ENCODE measurements at places on chromosomes 12 and 14.

GRCh38 chr12:13000925-13001774, 1.1 kb upstream of the HEBP1 start:
- DNase-seq: peak; percentile 87

- peak; percentile 31 for DNase-seq
Observed at GRCh38 chr14:24436355-24437019, 6.1 kb downstream of the SDR39U1 start.

DNA sequence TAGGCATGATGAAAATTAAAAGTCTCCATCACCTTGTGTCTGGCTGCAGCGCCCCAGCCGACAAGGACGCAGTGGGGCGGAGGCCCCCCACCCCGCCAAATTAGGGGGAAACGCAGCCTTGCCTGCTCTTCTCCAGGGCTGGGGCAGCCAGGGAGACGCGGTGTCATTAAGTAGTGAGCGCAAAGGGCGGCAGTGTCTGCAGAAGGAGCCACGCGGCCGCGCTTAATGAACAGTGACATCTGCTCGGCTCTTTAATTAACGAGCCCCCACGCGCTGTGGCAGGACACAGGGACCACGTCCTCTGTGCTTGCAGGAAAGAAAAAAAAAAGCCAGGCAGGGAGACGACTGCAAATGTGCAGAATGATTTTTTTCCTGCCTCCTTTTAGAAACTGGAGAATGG, 93.4 kb upstream of the NCOR2 start:
- no peak for DNase-seq

- no peak for DNase-seq
Observed at GRCh38 chr12:68733661-68734071, 12.3 kb upstream of the SLC35E3 start.

GRCh38 chr14:93331728-93332396, 974 bp downstream of the BTBD7 start:
- DNase-seq: no peak

Measured in ecto neural progenitor cell (in vitro differentiated cells).